Left colon (tissue), 2 donors: ENCODE measurements at places on chromosomes 4 and X. TPM values are rescaled to one million over a fixed set of nuclear protein-coding genes. Genes with fewer than 3 reads are reported as not detected.

GRCh38 chrX:42087960-42088359 is 164.6 kb upstream of the CASK start:
- DNase-seq, result no peak

DNA sequence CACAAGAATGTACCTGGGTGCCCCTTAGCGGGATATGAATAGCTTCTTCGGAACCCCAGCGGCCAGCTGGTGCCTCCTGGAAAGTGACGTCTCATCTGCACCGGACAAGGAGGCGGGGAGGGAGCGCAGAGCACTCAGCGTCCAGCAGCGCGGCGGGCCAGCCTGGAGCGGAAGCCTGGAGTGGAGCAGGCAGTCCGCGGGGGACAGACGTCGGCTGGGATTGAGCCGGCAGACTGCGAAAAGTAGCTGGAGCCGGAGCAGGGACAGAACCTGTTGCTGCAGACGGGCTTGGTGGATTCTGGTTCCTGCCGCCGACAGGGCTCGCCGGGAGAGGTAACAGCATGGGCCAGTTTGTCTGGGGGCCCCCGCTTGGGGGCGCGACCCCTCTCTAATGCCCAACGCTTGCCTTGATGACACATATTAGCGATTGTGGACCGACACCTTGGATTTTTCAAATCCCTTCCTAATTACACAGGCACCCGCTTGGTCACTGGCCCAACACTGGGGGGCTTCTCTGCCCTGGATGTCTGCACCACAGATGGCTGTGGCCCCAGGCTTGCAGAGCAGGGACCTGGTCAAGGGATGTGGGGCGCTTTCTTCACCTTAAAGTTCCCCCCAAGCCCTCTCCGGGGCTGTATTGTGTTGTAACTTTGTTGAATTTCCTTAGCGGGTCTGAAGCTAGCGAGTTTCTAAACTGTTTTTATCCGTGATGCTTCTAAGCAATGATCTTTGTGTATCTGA is at the start of gene NPFFR2:
Gene NPFFR2 (plus strand): TSS at position 133 of the 741 bp plus-strand sequence. CDS start 96,592 bp downstream, outside the sequence.
- no peak for DNase-seq

DNA sequence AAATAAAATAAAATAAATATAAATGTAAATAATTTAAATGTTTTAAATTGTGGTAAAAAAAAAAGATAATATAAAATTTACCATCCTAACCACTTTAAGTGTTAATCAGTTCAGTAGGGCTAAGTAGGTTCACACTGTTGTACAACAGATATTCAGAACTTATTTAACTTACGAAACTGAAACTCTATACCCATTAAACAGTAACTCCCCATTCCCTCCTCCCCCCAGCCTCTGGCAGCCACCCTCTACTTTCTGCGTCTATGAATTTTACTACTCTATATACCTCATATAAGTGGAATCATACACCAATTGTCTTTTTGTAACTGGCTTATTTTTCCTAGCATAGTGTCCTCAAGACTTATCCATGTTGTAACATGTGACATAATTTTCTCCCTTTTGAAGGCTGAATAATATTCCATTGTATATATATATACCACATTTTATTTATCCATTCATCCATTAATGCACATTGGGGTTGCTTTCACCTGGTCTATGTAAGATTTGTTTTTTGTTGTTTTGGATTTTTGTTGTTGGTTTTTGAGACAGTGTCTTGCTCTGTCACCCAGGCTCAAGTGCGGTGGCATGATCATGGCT is 32.5 kb upstream of the ELF2 start:
- DNase-seq, result no peak

DNA sequence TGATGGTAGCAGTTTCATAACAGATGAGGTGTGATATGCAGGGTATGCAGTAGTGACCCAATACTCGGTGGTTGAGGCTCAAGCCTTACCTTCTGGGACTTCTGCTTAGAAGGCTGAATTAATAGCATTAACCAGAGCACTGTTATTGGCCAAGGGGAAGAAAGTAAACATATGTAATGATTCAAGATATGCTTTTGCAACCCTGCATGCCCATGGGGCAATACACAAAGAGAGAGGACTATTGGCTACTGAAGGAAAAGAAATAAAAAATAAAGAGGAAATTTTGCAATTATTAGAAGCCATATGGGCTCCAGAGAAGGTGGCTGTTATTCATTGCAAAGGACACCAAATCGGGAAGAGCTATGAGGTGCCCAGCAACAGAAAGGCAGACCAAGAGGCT is 8.7 kb downstream of the GAGE10 start:
- no peak for DNase-seq

DNA sequence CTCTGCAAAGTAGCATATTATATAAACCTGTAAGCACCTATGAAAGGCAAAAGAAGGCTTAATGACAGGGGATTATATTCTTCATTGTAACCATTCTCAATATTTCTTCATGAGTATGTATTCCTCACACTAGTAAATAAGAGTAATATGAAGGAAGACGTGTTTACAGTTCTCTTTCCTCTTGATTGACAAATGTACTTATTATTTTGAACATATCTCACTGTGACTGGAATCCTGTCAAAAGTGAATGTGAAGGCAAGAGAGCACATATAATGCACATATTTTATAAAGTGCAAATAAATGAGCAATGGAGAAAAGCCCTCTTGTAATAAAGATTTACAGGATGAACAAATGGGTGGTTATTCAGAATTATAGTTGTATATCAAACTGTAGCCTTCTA is 19.7 kb downstream of the FAM47A start:
- no peak for DNase-seq

GRCh38 chr4:75030649-75031235 is 97.8 kb downstream of the PARM1 start:
- DNase-seq, result peak; percentile 81

DNA sequence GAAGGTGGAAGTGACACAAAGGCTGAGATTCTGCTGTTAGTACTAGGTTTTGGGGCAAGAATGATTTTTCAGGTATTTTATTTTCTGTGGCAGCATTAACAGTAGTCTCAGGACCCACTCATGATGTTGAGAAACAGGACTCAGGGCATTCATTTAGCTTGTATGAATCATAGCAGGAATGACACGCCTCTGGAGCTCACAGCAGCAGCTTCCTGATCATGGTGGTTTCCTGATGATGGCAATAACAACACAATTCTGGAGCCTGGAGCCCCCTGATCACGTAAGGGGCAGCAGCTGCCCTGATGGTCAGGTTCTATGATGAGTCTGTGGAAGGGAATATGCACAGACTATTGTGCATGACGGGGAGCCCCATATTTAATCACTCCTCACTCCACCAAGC is 47.0 kb downstream of the TASL start:
- no peak for DNase-seq

- DNase-seq, result no peak
These were observed 21.1 kb downstream of the SCML1 start for GRCh38 chrX:17758382-17758781.

- no peak for DNase-seq
These were observed 8.9 kb upstream of the C1QTNF7 start for GRCh38 chr4:15418956-15419355.

The F11 gene
- not detected for total RNA-seq

The DLG3 gene
- 88.9 TPM for total RNA-seq

The ETDB gene
- total RNA-seq, result not detected

The PPP1R2C gene
- not detected for total RNA-seq

The XAGE1A gene
- not detected for total RNA-seq

The MAGEB10 gene
- not detected for total RNA-seq
